Epithelial cell of esophagus (primary cell): ENCODE measurements at places on chromosomes 2 and 18.
A peak's percentile ranks its signal among the peaks of the same experiment; 100 is the strongest.

DNA sequence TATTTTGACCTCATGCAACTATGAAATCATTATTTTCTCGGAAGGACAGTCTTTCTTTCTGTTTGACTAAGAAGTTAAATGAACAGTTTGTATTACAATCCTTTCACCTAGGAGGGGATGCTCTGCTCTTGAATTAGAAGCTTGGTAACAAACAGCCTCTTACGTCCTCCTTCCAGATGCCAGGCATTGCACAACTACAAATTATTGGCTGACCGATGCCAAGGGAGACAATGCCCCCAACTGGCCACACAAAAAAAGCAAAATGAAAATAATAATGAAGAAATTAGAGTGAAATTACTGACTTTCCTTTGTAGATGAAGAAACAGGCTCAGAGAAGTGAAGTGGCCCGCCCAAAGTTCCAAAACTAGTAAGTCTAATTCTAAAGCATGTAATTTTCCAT, 177.9 kb downstream of the CYRIA start:
- DNase-seq = peak; percentile 75

DNA sequence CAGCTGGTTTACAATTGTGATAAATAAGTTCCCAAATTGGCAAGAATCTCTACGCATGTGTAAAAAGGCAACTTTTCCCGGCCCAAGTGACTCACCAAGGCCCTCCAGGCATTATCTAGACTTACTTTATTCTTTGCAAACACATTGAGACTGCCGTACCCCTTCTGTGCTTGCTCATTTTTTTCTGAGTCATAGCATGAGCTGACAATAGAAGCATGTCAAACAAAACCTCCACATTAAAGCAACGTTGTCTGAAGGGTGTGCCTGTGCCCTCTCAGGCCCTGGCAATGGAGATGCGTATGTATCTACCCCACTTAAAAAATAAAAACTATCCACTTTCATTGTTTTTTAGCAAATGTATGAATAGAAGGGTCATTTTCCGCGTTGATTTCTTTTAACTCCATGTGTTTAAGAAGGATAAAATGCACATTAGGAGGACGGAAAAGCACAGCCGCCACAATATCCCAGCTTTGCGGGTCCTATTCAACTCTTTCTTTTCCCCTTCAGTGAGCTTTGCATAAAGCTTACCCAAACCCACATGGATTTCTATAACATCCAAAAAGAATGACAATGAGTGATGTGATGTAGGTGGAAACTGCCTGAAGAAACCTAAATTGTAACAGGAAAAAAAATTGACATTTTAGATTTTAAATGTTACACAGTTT, 298.2 kb downstream of the CDCA7 start:
- DNase-seq = peak; percentile 99

DNA sequence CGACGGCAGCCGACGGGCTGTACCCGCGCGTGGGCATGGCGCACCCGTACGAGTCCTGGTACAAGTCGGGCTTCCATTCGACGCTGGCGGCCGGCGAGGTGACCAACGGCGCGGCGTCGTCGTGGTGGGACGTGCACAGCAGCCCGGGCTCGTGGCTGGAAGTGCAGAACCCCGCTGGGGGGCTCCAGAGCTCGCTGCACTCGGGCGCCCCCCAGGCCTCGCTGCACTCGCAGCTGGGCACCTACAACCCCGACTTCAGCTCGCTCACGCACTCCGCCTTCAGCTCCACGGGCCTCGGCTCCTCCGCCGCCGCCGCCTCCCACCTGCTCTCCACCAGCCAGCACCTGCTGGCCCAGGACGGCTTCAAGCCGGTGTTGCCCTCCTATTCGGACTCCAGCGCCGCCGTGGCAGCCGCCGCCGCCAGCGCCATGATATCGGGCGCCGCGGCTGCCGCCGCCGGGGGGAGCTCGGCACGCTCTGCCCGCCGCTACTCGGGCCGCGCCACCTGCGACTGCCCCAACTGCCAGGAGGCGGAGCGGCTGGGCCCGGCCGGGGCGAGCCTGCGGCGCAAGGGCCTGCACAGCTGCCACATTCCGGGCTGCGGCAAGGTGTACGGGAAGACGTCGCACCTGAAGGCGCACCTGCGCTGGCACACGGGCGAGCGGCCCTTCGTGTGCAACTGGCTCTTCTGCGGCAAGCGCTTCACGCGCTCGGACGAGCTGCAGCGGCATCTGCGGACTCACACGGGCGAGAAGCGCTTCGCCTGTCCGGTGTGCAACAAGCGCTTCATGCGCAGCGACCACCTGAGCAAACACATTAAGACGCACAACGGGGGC, 2.0 kb downstream of the SP9 start:
- peak; percentile 53 for DNase-seq

GRCh38 chr2:53987336-53987921, 16.6 kb upstream of the PSME4 start:
- peak; percentile 69 for DNase-seq

- DNase-seq = no peak
Observed at GRCh38 chr2:169360984-169361705, 1.2 kb downstream of the LRP2 start.

- DNase-seq = peak; percentile 10
Observed at GRCh38 chr18:13811993-13812392, 12.0 kb upstream of the MC5R start.

GRCh38 chr2:216692636-216693413, 2.5 kb downstream of the IGFBP5 start:
- peak; percentile 57 for DNase-seq

DNA sequence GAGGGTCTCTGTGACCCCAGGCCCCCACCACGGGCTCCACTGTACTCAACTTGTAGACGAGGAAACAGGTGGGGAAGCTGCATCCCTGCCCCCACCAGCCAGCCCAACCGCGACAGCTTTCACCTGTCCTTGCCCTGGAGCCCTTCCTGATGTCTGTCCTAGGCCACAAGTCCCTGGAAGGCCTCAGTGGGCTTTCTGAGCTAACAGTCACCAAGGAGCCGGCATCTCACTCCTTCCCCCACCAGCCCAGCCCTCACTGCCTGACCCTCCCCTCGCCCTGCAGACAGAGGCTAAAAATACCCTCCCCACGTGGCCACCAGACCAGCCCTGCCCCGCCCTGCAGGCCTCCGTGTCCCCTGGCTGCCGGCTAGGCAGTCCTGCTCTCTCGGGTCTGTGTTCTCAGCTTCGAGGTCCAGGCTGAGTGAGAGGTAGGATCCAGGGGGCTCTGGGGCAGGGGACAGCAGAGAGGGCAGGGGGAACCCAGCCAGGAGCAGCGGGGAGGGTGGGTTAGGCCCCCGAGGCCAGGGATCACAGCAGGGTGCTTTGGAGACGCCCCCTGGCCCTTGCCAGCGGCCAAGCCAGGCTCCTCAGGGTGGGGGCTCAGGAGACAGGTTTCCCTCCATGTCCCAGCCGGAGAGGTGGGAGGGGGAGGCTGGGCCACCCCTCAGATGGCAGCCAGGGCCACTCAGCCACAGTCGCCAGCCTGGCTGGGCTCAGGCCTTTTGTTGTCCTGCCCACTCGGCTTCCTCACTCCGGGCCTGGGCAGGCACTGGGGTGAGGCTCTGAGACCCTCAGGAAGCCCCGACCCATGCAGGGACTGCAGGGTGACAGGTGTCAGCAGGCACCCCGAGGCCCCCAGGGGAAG, at the start of gene KLHL30:
KLHL30 (plus strand) TSS at position 338 of the 865 bp plus-strand sequence. CDS start 2,087 bp downstream, outside the sequence.
- DNase-seq = no peak

DNA sequence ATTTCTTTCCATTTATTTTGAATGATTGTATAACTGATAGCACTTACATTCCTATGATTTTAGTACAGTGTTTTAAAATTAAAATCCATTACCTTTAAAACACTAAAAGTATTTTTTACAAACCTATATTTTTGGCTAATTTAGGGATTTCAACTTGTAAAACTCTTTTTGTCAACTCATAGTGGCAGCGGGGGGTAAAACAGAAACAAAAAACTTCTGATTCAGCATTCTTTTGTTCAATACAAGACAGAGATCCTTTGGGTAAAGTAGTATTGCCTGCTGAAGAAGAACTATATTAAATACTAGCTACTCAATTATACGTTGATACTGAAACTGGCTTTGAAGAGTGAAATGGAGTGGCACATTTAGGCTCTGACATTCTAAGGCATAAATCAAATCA, 437.4 kb upstream of the CDH19 start:
- no peak for DNase-seq

GRCh38 chr18:13551305-13551603, 175.1 kb downstream of the FAM210A start:
- no peak for DNase-seq

DNA sequence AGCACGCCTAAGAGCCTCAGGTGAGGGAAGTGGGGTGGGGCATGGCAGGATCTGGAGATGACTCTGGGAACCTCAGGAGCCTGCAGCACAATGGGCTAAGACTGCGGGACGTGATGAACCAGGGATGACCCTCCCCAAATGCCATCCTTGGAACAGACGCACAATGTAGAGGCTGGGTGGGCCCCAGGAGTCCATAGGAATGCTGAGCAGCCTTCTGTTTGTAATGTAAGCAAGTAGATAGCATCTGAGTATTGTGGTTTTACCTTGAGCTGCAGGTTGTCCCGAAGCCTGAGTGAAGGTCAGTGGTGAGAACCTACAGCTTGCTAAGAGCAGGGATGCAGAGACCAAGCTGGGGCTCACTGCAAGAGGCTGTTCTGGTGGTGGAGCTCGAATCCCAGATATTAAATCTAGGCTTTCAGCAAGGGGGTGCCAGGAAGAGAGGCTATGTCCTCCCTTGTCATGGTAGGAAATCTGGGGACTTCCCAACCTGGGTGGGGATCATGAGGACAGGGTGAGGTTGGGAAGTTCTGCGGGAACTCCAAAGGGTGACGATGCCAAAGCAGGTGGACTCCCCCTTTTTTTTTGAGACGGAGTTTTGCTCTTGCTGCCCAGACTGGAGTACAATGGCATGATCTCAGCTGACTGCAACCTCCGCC, 5.8 kb downstream of the SCTR start:
- no peak for DNase-seq

DNA sequence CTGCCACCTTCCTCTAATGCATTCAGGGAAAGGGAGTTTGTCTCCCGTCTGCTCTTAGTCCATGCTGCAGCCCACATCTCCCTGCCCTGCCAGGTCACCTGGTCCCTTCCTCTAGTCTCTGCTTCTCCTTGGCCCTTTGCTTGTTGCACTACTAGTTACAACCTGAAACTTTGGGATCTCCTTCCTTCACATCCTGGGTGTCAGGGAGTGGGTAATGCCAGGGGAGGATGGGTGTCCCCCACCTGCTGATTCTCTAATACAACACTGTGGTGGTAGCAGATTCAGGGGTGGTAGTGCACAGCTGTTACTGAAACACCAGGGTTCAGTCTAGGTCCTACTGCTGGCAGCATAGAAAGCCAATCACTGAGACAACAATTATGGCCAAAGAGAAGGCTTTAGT, 31.2 kb upstream of the COX7A2L start:
- DNase-seq = no peak

DNA sequence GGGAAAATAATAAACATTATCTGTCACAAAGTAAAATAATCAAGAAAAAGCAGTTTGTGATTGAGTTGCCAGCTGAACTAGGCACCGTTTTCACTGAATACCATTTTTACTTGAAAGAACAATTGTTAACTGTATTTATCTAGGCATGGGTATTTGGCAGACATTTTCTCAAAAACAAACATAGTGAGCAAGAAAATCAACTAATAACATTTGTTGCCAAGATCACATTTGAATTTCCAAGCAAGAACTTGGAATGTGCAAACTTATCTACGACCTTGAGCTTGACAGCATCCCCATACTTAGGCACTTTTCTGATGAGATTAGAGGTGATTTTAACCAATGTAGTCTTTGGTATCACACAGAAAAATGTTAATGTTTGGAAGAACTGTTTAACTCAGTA, 16.7 kb downstream of the SS18 start:
- DNase-seq = no peak

DNA sequence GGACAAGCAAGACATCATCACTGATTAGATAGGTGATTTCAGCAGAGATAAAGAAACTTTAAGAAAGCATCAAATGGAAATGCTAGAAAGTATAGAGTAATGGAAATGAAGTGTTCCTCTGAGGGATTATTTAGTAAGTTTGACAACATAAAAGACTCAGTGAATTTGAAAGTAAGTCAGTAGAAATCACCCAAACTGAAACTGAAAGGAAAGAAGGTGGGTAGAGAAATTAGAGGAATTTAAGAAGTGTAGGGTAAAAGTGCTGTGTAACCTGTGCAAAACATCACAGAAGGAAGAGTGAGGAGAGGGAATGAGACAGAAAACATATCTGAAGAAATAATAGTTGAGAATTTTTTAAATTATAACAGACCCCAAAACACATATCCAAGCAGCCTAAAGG, 343.1 kb downstream of the CBLN2 start:
- DNase-seq = no peak

DNA sequence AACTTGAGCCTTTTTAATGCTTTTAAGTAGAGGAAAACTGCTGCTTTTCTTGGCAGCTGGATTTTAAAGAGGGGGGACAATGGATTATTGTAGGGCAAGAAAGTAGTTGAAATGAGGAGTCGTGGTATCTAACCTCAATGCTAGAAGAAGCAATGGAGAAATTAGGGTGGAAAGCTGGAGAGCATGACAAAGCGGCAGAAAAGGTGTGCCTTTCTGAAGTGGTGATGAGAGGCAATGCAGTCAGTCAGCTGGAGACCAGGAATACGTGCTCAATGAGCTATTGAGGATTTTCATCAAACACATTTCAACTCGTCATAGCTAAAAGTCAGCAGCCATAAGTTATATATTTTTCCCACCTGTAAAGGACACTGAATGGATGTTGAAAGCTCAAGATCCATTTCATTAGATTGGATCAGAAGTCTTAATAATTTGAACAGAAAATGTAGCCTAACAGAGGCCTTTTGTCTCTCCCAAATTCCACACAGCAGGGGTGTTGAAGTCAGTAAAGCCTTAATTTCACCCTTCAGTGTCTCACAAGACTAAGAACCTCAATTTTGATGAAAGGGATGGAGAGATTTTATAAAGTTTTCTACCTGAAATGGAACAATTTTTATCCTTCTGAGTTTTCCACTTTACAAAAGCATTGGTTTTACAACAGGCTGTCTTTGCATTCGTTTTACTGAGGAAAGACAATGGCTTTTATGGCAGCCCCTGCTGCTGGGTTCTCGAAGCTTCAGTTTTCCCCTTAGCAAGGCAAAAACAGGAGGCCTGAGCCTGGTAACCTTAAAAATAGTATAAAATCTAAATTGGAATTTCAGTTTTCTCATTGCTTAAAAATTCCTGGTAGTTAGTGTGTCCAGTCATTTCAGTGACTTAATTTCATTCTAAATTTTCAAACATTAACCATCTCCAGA, 131.1 kb downstream of the CCDC102B start:
- DNase-seq = no peak

DNA sequence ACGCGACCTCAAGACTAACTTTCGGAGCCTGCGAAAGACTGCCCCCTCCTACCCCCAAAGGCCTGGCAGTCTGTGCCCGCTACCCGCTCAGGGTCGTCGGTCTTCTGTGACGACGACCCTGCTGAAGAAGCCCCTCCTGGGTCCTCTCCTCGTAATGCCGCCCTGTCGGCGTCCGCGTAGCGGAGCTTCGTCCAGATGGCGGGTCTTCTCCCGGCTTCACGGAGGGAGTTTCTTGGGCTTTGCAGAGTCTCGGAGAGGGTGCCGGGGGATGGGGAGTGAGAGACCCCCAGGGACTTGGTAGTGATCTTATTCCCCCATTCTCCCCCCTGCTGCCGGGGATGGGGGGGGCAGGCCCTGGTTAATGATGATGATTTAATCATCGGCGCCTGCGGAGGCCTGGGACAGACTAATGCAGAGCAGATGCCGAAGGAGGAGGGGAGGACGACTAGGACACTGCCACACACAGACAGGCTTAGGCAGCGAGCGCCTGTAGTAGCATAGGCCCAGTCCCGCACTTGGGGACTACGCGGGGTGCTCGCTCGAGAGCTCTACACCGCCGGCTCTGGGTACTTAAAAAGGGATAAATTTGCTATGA, 528 bp upstream of the PCGF1 start:
- DNase-seq = peak; percentile 45
